Umbilical cord (tissue), 2 donors: ENCODE measurements at places on chromosomes 7 and 10. TPM values are rescaled to one million over a fixed set of nuclear protein-coding genes. Genes with fewer than 3 reads are reported as not detected.

DNA sequence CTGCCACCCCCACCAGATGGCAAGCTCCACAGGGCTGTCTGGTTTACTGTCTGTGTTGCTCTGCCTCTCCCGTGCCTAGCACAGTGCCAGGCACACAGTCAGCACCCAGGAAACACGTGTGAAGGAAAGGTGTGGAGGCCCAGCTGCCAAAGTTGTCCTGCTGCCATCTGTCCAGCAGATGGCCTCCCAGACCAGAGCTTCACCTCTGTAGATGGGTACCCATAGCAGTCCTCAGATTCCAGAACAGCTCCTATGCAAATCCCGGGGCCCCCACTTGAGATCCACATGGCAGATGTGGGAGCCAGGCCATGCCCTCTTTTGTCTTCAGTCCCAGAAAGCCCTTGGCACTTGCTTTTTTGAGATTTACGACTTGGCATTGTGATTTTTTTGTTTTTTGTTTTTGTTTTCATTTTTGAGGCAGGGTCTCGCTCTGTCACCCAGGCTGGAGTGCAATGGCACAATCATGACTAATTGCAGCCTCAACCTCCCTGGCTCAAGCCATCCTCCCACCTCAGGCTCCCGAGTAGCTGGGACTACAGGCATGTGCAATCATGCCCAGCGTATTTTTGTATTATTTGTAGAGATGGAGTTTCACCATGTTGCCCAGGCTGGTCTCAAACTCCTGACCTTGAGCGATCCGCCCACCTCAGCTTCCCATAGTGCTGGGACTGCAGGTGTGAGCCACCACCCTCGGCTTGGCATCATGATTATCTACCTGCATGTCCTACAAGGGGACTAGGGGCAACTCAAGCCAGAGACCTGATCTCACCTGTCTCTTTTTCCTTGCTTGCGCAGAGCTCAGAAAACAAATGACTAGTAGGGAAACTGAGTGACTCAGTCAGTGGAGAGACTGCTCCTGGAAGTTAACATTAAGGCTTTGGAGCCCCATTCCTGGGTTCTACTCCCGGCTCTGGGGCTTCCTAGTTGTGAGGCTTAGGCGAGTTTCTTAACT is 16.9 kb upstream of the PALD1 start:
- peak; percentile 55 for DNase-seq

- DNase-seq: no peak
Observed at GRCh38 chr7:88184848-88185304, 35.0 kb downstream of the SRI start.

GRCh38 chr10:131871673-131872005 is 29.2 kb upstream of the PPP2R2D start:
- DNase-seq: no peak

DNA sequence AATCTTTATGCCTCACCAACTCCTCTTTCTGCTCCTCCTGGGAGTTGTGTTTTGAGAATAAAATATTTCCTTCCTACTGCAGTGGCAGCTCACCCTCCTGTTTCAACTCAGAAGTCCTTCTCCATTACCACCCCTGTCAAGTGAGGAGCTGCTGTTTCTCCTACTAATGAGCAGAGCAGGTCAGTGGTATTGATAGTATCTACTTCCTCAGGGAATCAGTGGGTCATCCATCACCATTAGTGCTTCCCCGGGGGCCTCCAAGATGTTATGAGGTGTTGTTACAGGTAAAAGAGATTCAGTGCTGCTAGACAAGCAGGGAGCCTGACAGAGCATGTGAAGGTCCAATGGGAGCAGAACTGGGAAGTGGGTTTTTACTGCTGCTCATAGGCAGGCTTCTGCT is 795.2 kb downstream of the REEP3 start:
- DNase-seq: no peak

- no peak for DNase-seq
Observed at GRCh38 chr10:1379601-1380000, 323.4 kb downstream of the WDR37 start.

- DNase-seq: no peak
Observed at GRCh38 chr7:103795787-103796186, 193.7 kb downstream of the RELN start.

- no peak for DNase-seq
Observed at GRCh38 chr10:132222726-132223125, 36.0 kb downstream of the DPYSL4 start.

- DNase-seq: no peak
Observed at GRCh38 chr10:74842301-74842954, 16.0 kb downstream of the KAT6B start.

DNA sequence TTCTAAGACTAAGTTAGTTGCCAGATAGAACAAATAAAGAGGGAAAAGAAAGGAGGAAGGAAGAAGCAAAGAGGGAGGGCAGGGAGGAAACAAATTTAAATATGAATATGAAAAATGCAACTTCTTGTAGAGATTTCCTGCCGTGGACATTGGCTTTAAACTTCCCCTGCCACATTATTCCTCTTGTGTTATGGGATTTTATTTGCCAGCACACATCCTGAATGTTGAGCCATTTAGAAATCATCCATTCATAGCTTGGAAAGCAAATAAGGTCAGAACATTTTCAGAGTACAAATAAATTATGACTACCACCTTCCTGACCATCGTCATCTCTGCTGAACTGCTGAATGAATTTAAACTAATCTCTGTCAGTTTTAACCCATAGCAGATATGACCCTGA is 911.9 kb upstream of the LRRN3 start:
- DNase-seq: no peak

PLA2G12B gene
- total RNA-seq: 0.72 TPM

GRCh38 chr7:155770241-155770640 is 42.0 kb downstream of the SHH start:
- DNase-seq: no peak

WDFY4 gene
- total RNA-seq: 4.6 TPM
